ENCODE measurements at places on chromosomes 16 and 17.

GRCh38 chr17:34143430-34143829 lies 111.7 kb upstream of the CCL2 start:
- DNase-seq, result no peak

- DNase-seq, result no peak
Measured at GRCh38 chr16:19868421-19868820, 16.2 kb downstream of the GPRC5B start.

DNA sequence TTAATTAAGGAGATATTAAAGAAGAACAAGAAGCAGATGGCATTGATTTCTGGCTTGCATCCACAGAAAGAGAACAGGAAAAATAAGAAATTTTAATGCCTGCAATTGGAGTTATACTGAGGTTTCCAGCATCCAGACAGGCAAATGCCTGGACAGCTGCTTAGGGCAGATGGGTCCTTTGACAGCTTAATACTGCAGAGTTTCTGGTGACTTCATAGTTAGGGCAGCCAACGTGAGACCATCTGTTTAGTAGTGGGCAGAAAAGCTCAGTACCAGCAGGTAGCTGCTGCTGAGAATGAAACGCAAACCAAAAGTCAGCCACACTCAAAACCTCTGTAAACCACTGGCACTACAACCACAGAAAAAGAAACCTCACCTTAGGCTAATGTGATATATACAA lies 109.8 kb downstream of the CDK5R1 start:
- DNase-seq, result no peak

DNA sequence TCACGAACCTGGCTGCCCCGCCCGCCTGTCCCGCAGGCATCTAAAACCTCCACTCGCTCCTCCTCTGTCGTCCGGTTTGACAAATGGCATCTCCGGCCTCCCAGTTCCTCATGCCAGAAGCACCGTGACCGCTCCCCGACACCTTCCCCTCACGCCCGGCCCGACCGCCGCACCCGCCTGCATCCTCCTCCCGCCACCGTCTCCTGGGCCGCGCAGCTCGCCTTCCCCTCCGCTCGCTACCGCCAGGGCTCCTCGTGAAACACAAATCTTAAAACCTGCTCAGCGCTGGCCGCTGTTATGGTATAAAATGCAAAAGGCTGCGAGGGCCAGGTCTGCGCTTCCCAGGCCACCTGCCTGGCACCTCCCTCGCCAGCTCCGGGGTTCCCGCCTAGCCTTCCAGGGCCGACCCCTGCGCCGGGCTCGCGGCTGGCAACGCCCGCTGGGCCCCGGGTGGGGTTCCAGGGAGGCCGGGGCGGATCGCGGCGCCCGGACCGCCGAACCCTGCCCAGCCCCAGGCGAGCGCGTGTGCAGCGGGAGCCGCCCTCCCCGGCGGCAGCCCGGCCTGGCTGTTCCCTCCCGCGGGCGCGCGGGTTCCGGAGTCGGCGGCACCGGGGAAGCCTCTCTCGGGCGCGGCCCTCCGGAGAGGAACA lies 488 bp downstream of the SPSB3 start:
- peak; percentile 73 for DNase-seq

DNA sequence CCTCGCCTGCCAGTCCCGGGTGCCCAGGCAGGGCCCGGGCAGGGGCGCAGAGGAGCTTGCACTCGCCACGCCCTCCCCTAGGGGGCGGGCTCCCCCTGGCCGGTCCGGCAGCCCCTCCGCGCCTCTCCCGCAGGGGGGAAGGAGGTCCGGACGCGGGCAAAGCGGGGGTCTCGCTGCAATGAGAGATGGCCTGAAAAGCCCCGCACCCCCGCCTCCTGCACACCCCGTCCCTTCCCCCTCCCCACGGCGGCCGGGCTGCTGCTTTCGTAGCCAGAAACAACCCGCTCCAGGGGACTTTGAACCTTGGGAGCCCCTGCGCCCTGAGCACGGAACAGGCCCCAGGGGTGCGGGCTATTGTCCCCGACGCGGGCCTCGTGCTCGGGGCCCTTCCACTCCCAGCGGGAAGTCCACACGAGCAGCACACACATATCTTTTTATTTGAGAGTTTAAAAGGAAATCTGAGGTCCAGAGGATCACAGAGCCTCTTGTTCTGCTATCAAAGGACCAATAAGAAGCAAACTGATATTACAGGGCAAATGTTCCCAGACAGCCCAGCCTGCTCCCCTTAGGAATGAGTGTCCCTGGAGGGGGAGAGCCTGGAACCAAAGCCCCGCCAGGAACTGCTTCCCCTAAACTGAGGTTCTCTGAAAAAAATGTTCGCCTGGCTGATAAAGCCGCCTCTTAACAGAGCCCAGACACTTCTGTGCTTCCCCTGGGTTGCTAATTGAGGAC lies 5.8 kb upstream of the CBX4 start:
- peak; percentile 82 for DNase-seq

GRCh38 chr17:79453481-79453880 lies 157.4 kb downstream of the RBFOX3 start:
- no peak for DNase-seq

GRCh38 chr17:54956791-54957190 lies 11.7 kb downstream of the COX11 start:
- no peak for DNase-seq

- no peak for DNase-seq
Measured at GRCh38 chr16:88298181-88298832, 84.5 kb upstream of the ZNF469 start.

DNA sequence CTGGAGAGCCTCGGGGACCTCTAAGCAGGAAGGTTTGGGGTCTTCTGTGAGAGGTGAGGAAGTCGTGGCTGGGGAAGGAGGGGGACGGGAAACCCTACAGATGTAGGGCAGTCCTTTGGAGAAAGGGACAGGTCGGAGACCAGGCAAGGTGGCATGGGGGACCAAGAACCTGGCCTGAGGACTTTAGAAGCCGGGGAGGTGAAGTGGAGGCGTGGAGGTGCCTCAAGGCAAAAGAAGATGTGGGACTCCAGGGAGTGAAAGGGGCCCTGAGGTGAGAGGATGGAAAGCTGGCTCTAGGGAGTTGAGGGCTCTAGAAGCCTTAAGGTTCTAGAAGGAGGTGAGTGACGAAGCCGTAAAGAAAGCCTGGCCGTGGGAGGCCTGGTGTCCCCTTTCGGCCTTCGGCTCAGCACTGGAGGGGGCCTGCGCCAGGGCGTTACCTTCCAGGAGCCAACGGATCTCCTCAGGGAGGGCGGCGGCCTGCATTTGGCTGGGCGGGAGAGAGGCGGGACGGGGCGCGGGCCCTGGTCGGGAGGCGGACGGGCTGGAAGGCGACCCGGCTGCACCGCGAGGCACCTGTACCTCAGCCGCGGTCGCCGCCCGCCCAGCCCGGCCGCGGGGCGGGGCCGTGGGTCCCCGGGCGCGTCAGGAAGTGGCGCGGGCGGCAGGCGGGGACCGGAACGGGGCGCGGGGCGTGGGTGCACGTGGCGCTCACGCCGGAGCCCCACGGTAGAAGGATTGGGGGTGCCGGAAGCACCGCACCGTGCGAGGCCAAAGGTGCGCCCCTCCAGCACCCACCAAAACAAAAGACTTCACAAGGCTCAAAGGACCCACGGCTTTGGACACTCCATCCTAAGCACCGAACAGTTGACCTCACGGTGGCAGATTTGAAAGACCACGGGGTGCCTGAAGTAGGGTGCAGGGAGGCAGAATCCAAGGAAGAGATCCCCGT lies at the start of gene SKAP1:
Gene SKAP1 (minus strand): TSS at position 577 of the 949 bp plus-strand sequence.
- DNase-seq, result peak; percentile 90

DNA sequence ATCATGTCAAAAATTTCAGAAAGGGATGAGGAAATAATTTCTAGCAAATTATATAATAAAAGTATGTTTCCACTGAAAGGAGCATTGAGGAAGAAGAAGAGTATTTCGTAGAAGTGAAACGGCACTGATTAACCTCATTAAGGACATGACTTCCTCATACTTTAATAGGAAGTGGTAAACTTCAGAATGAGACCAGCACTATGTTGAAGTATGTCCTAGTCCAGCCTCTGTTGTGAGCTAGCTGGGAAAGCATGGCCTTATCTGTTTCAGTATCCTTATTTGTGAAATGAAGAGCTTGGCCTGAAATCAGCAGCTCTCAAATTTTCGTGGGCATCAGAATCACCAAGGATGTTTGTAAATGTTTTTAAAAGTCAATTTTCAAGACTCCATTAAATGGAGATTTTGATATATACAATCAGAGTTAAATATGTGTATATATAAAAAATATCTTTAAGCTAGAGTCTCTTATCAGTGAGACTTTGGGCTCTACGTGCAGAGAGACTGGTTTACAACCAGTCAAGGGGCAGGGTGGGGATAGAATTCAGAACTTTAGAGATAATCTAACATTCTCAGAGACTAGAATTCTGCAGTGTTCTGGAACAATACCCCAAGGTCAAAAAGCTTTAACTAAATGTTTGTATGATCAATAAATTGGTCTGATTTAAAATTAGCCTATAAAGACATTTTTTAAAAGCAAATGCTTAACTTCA lies 365.4 kb downstream of the CDH13 start:
- DNase-seq, result no peak

DNA sequence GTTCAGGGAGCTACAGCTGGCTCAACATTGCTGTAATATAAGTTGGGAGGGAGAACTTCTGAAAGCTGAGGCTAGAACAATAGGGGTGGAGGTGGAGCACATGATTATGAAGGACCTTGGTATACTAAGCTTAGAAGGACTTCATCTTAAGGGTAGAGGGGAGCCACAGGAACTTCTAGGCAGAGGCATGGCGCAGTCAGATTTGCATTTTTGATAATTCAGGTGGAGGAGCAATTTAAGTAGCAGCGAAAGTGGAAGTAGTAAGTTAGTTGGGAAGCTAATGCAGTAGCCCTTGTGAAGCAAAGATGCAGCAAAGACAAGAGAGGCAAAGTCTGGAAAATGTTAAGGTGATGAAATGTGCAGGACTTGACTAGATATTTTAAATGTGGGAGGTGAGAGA lies 144.1 kb downstream of the SPECC1 start:
- no peak for DNase-seq

DNA sequence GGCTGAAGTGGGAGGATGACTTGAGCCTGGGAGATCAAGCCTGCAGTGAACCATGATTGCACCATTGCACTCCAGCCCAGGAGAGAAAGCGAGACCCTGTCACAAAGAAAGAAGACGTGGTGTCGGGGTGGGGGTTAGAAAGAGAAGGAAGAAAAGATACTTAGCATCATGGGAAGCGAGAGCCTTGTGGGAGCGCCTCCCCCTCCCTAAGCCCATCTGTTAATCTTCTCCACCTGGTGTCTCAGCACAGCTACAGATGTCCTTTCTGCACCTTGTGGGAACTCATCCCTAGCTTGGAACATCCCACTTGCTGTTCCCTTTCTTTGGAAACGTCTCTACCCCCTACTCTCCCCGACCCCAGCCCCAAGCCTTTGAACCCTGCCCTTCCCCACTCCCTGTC lies 6.0 kb downstream of the ZNF688 start:
- DNase-seq, result no peak

DNA sequence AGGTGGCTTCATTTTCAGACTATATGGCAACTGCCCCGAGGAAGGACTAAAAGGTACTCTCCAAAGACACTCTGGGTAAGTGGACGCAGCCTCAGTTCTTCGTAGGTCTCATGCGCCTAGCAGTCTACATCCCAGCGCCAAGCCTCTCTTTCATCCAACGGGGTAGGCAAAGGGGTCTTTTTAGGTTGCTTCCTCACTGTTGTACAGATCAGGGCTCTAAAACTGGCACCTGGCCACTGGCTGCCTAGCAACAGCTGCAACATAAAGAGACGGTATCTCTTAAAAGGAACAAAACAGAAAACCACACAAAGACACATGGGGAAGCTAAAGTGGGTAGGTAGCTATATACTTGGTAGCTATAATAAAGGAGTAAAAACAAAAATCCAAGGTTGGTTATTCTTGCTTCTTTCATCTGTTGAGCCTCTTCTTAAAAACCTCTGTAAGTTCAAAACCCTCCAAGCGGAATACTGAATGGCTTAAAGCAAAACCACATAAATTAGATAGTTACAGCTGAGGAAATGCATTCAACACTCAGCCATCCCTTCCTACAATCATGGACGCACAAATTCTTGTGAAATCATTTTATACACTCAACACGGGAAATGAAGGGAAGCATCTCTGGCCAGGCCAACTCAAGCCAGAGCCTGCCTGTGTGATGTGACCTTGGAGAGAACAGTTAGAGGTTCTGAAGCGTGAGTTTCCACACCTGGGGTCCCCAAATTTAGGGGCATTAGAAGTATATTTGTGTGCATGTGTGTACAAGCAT lies 22.7 kb downstream of the CYTH1 start:
- peak; percentile 90 for DNase-seq

GRCh38 chr16:6308176-6308575 lies 1024.5 kb upstream of the RBFOX1 start:
- DNase-seq, result no peak

GRCh38 chr16:35310999-35311398 lies 1851.6 kb downstream of the TP53TG3F start:
- no peak for DNase-seq

DNA sequence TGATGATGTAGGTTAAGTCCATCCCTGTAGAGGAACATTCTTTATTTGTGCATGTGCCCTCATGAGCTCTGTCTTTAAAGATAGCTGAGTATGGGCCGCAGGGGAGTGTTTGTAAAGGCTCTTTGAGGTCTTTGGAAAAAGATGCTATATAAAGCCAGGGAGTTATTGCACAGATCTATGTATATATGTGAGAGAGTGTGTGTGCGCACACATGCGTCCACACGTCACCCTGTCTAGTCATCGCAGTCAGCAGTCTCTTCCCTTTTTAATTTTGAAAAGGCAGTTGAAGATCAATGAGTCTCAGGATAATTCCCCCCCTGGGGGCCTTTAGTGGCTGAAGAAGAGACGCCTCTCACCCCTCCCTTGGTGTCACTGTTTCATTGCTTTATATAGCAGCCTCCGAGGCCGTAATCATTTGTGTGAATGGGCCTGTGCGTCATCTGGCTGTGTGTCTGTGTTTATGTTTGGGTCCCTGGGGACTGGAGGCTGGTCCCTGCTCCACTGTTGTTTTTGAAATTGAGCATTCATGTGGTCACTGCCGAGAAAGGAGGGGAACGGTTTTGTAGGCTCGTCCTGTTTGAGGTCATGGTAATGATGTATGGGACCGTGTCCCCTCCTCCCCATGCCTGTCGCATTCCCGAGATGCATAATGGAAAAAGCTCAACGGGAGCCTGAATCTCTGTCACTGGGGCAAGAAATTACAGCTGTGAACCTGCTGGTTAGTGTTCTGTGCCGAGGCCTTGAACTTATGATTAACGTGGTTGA lies 143.9 kb downstream of the SNX29 start:
- no peak for DNase-seq

- no peak for DNase-seq
Measured at GRCh38 chr16:49701789-49702494, 154.0 kb downstream of the ZNF423 start.

GRCh38 chr17:77407321-77408277 lies 266.8 kb downstream of the SEC14L1 start:
- no peak for DNase-seq
